ENCODE measurements at places on chromosomes 1 and 21.
A peak's percentile ranks its signal among the peaks of the same experiment; 100 is the strongest.

DNA sequence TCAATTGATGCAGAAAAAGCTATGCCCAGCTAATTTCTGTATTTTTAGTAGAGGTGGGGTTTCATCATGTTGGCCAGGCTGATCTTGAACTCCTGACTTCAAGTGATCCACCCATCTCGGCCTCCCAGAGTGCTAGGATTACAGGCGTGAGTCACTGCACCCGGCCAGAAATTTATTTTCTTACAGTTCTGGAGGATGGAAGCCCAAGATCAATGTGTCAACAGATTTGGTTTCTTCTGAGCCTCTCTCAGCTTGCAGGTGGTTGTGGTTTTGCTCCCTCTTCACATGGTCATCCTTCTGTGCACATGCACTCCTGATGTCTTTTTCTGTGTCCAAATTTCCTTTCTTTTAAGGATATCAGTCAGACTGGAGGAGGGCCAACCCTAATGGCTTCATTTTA, 35.6 kb downstream of the SHCBP1L start:
- no peak for DNase-seq

DNA sequence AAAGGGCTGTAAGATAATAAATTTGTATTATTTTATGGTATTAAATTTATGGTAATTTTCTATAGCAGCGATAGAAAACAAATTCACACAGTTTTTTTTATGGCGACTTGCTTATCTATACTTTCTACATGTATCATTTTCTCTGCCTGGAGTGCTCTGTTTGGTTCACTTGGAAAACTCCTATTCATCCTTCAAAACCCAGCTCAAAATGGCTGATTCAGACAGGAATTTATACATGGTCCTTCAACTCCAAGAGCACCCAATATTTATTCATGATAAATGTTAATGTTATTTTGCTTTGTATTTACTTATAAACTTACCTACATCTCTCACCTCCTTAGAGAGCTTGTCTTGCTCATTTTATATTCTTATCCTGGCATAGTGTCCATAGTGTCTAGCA, 55.6 kb upstream of the SSX2IP start:
- DNase-seq: no peak

DNA sequence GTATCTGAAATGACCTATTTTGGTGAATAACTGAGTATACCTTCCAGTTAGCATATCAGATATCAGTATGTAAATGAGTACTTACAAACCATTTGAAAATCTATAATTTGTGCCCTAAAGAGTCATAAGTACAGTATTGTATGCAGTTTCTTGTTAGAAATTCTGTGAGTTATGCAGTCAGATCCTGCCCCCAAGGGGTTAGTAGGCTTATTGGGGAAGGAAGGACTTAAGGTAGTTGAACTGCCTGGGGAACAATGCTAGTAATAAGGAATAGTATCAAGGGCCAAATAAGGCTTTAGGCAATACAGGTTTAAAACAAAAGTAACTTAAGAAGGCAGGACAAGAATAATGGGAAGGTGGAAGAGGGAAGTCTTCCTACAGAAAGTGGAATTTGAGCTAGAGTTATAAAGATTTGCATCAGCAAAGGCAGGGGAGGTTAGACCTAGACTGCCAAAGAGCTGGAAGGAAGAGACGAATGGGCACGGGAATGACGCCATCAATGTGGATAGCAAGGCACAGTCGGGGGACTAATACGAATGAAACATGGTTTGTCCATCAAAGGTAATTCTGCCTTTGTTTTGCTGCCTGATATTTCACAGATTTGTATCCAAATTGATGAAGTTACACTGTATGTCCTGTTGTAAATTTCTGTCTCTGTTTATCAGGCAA, 182.9 kb upstream of the DPYD start:
- no peak for DNase-seq

DNA sequence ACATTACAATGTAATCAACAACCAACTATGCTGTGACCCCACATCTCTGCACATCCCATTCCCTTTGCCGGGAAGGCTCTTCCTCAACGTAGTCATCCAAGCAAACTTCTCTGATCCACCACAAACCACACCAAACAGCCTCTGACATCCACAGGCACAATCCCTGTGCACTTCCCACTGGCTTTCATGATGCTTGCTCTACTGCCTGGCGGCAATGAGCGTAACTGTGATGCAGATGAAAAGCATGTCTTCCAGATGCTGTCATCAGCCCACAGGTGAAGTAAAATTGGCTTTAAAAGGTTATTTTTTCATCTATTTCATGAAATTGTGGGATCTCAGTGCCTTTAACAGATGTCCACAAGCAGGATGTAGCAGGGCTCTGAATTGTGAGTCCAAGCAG, 635.2 kb downstream of the SMYD3 start:
- DNase-seq: no peak

DNA sequence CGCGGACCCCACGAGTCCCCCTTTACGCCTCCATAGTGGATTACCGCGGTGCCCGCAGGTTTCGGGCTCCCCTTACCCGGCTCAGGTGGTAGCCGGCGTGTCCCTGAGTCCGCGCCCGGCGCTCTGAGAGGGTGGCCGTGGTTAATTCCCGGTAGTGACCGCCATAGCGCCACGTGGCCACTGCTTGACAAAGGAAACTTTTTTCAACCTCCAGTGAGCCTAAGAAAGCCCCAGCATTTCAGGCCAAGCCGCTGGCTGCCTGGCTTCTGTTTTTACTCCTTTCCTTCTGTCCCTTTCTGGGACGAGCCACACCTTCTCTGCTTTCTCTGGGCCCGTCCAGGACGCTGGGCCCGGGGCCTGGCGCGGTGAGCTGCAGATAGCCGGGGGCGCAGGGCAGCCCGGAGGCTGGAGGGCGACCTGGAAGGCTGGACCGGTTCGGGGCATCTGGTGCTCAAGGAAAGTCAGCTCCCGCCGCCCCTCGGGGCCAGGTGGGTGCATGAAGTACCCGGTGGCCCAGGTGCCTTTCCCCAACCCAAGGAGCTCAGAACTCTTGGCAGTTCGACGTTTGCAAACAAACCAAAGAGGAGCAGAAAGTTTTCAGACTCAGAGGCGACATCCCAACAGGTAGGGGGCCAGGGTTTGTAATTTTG, 540 bp upstream of the C1orf198 start:
- DNase-seq: peak; percentile 88

GRCh38 chr1:240322943-240323342, 231.3 kb downstream of the FMN2 start:
- no peak for DNase-seq

DNA sequence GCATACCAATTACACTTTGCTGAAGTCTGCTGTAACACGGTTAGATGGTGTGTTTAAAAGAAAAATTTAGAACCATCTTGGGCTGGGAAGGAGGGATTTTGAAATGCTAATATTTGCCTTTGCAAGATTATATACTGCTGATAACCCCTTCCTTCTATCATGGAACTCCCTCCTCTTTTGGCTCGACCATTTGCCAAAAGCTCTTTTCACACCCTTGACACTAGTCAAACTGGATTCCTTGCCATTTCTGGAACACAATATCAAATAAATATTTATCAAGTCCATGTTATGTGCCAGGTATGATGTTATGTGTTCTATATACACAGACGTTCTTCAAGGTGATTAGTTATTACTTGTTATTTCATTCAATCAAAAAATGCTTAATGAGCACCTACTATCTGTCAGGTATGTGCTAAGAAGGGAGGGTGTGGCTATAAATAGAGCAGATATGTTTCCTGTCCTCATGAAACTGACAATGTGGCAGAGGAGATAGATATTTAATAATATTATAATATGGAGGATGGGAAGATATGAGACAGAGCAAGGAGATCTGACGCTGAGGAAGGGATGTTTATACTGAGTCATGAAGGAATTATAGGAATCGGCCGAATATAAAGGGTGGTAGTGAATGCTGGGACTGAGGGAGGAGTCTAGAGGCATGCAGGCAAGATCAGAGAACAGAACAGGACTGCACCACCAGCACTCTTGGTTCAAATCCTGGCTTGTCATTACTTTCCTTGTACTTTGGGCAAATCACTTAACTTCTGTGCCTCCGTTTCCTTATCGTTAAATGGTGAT, 16.1 kb upstream of the XPR1 start:
- DNase-seq: no peak

GRCh38 chr1:93483606-93484005, 35.7 kb downstream of the FNBP1L start:
- DNase-seq: no peak

GRCh38 chr1:231706934-231707333, 80.3 kb downstream of the DISC1 start:
- DNase-seq: no peak

DNA sequence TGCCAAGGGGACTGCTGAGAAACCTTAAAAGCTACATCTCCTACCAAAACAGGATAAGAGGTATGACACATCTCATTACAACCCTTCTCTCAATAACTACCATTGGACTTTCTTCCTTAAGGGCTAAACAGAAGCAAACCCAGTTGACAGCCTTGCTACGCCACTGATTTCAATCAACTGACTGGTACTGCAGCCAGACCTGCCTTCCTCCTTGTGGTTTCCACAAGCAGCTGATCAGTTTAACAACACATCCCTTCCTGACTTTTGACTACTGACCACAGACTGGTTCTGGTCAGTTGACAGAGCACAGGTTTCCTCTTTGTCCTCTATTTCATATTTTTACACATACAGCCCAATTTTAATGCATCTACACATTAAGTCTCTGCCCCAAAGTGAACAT, 108.8 kb downstream of the ADAMTS1 start:
- DNase-seq: no peak

GRCh38 chr1:233664804-233665574, 51.1 kb downstream of the KCNK1 start:
- DNase-seq: no peak

DNA sequence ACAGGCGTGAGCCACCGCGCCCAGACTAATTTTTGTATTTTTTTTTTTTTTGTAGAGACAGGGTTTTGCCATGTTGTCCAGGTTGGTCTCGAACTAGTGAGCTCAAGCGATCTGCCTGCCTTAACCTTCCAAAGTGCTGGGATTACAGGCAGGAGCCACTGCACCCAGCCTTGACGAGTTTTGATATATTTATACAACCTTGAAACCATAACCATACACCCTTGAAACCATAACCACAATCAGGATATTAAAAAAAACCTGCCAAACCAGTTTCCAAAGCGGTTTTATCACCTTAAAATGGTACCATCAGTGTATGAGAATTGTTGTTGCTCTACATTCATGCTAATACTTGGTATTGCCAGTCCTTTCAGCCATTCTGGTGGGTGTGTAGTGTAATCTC, 3.7 kb upstream of the PHACTR4 start:
- DNase-seq: no peak

DNA sequence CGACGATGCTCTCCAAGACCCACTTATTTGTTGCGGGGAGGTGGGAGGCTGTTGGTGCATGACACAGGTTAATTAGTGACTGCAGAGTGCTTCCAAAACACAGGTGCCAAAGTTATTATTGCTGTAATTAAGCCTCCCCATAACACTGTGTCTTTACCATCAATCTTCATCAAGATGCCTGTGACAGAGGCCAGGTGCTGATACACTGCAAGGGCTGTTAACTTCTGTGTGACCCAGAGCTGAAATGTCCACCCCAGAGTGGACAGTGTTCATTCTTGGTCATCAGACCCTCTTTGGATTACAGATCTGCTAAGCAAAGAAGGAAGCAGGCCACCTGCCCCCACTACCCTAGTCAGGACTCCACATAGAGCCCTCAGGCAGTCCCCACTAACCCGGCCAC, 55.5 kb downstream of the CAPN8 start:
- no peak for DNase-seq

DNA sequence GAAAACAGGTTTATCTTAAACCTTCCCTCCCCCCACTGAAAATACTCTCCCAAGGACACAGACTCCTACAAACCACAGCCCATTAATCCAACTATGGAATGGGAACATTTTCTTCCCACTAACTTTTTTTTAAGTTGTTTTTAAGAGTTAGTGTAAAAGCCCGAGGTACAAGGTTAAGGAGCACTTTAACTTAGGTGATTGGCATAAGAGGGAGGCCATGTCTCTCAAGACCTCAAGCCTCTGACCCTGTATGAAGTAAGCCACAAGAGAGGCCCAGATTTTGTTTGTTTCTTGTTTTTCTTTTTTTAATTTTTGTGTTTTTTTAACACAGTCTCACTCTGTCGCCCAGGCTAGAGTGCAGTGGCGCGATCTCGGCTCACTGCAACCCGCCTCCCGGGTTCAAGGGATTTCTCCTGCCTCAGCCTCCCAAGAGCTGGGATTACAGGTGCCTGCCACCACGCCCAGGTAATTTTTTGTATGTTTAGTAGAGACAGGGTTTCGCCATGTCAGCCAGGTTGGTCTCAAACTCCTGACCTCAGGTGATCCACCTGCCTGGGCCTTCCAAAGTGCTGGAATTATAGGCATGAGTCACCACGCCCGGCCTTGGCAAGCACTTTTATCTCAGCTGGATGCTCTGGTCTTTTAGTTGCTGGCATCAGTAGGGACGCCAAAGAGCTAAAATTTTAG, 14.4 kb downstream of the ARMH1 start:
- DNase-seq: no peak

- DNase-seq: no peak
These were observed 16.9 kb downstream of the TENT5C start for GRCh38 chr1:117622726-117623125.
